Stimulated activated CD4-positive, alpha-beta T cell treated with anti-CD3 and anti-CD28 coated beads, Interleukin-4, amount 100 ng/mL, for 48 hours (primary cell): ENCODE measurements at places on chromosomes 4 and X.

- no peak for DNase-seq
Observed at GRCh38 chr4:134160211-134160610, 41.4 kb downstream of the PABPC4L start.

DNA sequence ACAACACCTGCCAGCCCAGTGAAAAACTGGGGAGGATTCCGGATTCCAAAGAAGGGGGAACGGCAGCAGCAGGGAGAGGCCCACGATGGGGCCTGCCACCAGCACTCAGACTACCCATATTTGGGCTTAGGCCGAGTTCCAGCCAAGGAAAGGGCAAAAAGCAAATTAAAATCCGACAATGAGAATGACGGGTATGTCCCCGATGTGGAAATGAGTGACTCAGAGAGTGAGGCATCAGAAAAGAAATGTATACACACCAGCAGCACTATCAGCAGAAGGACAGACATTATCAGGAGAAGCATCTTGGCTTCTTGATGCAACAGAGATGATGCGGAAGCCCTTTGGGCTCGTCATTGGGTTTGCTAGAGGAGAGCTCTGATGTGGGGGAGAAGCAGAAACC lies 62.4 kb downstream of the JADE1 start:
- no peak for DNase-seq

DNA sequence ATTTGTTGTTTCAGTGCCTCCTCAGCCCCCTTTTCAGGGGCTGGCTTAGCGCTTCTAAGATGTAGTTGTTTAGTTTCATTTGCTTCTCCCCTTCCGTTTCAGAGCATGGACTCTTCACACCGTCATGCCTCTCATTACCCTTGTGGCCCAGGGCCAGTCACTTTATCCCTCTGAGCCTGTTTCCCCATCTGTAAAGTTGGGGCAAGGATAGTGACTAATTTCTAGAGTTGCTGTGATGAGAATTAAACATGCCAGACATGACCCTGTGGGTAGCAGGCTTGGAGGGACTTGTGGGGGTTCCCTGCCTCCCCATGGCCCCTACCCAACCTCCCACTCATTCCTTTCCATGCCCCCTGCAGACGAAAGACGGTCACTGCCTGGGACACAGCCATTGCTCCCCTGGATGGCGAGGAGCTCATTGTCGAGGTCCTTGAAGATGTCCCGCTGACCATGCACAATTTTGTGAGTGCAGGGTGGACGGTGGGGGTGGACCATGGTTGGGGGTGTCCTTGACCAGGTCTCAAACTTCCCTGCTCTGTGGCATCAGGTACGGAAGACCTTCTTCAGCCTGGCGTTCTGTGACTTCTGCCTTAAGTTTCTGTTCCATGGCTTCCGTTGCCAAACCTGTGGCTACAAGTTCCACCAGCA lies 3.6 kb downstream of the ARAF start:
- DNase-seq, result no peak

- DNase-seq, result no peak
Observed at GRCh38 chrX:49129427-49129826, 5.9 kb upstream of the GPKOW start.

- DNase-seq, result no peak
Observed at GRCh38 chr4:8409264-8410065, 31.1 kb downstream of the ACOX3 start.

- DNase-seq, result peak; percentile 43
Observed at GRCh38 chr4:141133146-141133998, at the start of gene RNF150. Gene RNF150 (minus strand): TSS chr4:141133469.

- DNase-seq, result no peak
Observed at GRCh38 chr4:121143131-121143530, 21.0 kb downstream of the TNIP3 start.

GRCh38 chr4:25297528-25298242 lies 14.9 kb upstream of the ZCCHC4 start:
- no peak for DNase-seq

- no peak for DNase-seq
Observed at GRCh38 chrX:155435744-155436112, 22.7 kb downstream of the F8A3 start.

DNA sequence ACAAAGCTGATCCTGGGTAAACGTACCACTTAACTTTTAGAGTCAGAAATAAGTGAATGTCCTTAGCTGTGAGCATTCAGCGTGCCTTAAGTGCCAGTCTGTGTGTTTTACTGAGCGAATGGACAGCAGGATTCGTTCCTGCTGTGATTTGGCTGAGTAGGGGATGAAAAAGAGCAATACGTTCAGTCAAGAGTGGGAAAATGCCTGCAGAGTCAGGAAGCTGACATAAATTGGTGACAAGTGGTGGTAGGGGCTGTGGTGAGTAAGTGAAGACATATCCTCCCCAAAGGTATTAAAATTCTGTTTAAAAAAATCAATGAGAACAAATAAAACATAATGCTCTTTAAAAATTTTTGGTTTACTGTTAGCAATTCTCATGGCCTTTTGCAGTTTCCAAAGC lies 56.6 kb upstream of the TNIP3 start:
- DNase-seq, result no peak

- no peak for DNase-seq
Observed at GRCh38 chrX:151713849-151714248, 2.0 kb upstream of the FATE1 start.

GRCh38 chr4:47154816-47155370 lies 123.5 kb downstream of the GABRB1 start:
- DNase-seq, result no peak

GRCh38 chrX:100663642-100664041 lies 19.6 kb downstream of the SRPX2 start:
- no peak for DNase-seq

DNA sequence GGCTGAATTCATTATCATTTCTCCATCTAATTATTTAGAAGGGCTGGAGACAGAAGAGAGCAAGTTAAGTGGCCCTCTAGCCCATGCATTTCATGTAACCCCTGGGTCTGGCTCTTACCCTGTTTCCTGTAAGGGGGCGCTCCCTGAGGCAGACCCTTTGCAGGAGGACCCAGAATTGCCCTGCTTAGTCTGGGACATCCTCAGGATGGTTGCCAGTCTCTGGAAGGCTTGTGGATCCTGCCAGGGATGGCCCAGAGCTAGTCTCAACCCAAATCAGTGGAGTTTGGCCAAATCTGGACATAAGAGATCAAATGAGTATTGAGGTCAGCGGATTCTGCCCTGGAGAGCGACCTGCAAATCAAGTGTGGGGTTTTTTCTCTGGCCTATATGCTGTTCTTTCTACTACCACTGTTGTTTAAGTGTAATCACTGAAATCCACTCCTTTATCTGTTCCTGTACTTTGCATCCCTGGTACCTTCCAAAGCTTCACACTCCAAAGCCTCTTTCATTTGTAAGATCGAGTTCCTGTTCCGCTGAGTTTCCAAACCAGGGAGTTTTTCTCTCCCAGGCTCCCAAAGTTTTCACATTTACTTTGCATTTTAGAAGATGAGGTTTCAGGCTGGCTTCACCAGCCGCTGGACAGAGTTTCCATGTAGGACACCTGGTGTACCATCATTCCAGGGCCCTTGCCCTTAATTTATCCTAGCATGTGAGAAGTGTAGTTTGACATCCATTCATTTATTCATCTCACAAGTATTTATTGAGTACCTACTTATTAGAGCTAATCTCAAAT lies 6.3 kb downstream of the KLF3 start:
- no peak for DNase-seq

- DNase-seq, result no peak
Observed at GRCh38 chr4:74056858-74057562, 18.5 kb upstream of the CXCL3 start.

GRCh38 chrX:136629084-136629750 lies 18.7 kb upstream of the CD40LG start:
- DNase-seq, result no peak

- DNase-seq, result no peak
Observed at GRCh38 chrX:16834806-16835205, 35.4 kb downstream of the RBBP7 start.

GRCh38 chrX:9383655-9384054 lies 81.2 kb upstream of the TBL1X start:
- DNase-seq, result no peak

DNA sequence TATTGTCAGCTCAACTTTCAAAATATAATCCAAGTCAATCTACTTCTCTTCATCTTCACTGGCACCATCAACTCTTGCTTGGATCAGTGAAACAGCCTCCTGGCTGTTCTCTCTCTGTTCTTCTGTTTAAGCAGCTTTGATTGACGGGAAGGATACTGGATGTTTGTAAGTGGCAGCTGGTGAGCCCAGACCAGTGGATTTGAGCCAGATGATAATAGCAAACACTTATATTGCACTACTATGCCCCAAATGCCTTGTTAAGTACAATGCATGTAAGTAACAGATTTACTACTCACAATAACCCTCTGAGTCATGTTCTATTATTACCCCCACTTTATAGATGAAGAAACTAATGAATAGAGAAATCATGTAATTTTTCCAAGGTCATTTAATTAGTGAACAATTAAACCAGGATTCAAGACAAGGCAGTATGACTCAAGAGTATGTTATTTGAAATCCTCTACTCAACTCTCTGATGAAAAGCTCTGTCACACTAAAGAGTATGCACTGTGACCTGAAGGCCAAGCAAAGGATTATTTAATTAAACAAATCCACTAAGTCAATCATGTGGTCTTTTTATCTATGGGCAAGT lies 44.8 kb downstream of the SPANXN3 start:
- no peak for DNase-seq

DNA sequence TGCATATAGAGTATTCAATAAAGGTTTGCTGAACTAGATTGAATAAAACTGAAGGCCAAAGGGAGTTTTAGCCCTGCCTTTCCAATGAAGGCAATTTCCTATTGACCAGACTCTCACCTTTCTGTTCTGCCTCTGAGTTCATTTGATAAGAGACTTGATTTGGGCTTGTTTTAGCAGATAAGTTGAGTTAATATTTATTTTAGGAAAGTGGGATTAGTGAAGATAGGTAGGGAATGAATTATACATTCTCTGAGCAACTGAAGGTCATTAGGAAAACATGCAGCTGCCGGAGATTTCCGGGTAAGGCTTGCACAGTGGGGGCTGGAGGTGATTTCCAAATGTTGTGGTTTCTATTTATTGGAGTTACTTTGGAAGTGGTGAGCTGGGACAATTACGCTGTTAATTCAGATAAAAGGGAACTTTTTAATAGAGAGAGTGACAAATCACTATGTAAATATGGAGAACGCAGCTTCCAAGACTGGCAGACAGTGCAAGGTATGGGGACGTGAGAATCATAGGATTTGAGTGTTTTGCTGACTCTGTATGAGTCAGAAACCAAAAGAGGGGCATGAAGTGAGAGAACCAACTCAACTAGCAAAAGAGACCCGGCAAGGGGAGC lies 553.6 kb upstream of the BOD1L1 start:
- no peak for DNase-seq

DNA sequence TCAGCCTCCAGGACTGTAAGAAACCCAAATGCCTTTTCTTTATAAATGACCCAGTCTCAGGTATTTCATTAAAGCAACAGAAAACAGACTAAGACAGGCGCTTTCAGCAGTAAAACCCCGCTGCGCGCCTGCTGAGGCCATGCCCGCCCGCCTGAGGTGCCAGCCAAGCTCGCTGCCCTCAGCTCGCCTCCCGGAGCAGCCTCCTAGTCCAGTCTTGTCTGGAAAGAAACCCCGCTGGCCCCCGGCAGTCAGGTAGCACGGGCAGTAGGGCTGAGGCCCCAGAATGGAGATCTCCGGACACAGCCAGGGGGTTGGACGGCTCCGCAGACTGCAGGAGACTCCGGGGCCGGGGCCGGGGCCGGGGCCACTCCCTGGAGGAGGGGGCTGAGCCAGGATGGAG lies 31.7 kb downstream of the ZFYVE28 start:
- no peak for DNase-seq

GRCh38 chr4:31557437-31557836 lies 837.3 kb downstream of the PCDH7 start:
- no peak for DNase-seq
